ENCODE measurements at places on chromosomes 12 and 14.

GRCh38 chr12:9694241-9694640, 24.7 kb downstream of the CLEC2D start:
- DNase-seq = no peak

GRCh38 chr12:33012226-33012625, 115.6 kb upstream of the PKP2 start:
- DNase-seq = no peak

DNA sequence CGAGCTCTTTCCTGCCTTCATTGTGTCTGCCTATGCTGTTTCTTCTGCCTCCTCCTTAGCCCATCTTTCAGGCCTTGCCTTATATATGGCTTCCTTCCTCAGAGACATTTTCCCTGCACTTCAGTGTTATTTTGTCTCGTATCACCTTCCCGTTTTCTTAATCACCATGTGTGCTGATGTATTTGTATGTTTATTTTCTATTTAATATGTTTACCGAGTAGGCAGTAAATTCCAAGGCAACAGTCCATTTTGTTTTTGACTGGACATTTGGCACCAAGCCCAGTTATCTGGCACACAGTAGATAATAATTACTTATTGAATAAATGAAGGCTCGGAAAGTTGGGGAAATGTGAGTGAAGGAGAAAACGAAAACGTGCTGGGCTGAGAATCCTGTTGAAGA, 4.6 kb upstream of the POU6F1 start:
- peak; percentile 14 for DNase-seq

- no peak for DNase-seq
Observed at GRCh38 chr14:36741858-36742257, 80.2 kb downstream of the PAX9 start.

DNA sequence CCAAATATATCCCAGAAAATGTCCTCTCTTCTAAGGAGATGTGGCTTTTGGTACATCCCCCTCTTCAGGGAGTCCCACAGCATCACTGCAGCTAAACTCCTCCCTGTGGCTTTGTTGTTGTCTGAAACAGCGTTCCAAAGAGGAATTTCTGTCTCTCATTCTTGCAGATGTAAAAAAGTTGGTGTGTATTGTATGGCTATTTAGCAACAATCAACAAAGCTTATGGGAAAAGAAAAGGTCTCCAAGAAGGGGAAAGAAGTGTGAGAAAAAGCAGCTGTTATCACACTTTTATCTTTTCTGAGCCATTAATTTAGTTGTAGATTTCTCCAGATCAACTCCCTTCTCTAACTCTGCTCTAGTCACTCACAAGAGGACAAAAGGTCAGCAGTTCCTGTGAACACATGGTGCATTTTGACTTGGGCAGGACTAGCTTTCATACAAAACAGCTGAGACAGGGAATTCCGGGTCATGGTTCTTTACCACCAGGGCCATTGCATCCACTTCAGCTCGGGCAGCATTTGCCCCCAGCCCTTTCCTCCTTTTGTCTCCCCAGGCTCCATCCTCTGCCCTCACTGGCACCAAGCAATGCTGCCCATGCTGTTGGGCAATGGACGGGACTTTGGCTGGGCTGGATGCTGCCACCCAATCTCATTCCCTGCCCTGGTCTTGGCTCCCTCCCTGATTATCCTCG, 184.7 kb downstream of the TMX1 start:
- DNase-seq = no peak

- DNase-seq = no peak
Observed at GRCh38 chr12:2183556-2184541, 131.1 kb downstream of the CACNA1C start.

GRCh38 chr12:26287671-26288381, 92.5 kb downstream of the SSPN start:
- no peak for DNase-seq

DNA sequence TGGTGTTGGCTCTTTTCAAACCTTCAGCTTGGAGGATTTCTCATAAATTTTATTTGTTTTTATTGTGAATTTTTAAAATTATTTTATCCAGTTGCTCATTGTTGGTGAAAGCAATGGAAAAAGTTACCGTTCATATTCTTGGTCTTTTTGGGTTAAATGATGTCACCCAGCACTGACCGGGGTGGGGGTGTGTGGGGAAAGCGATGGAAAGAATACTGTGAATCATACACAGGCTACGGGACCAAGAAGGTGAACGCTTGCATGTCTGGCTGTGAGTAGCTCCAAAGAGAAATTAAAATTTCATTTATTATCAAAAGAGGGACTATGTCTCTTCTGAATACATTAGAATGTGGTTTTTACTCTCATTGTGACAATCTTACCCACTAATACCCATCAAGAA, 430.1 kb downstream of the AEBP2 start:
- no peak for DNase-seq

- no peak for DNase-seq
Observed at GRCh38 chr12:79451365-79451764, 239.4 kb downstream of the PAWR start.

DNA sequence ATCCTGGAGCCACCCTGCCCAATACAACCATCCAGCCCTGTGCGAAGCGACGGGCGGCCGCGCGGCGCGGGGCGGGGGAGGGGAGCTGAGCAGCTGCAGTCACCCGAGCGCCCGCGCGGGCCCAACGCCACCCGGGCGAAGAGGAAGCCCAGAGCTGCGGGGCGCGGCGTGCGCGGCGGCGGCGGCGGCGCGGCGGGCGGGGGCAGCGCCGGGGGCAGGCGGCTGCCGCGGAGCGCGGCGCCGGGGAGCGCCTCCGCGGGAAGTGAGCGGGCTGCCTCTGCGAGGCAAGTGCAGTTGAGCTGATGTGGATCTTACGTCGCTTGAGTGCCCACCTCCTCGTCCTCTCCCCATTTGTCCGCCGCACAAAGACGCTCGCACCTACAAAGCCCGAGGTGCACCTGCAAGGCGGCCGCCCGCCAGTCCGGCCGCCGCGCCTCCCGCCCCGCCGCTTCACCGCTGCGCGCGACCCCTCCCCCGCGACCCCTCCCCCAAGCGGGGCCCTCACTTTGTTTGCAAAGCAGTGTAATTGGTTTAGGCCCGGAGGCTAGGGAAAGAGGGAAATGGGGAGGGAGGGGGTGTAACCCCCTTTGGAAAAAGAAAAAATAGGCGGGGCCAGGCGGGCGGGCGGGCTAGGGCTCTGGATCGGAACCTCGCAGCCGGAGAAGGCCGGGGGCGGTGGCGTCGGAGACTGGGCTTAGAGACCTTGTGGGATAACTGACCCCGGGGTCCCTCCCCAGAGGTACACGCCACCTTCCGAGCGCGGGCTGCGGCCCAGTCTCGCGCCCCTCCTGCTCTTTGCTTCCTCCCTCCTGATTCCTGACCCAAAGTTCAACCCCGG, at the start of the genes FOXA1 and TTC6:
FOXA1 (minus strand) TSS at position 279 of the 838 bp plus-strand sequence; CDS start at position 2, 277 bp downstream.
TTC6 (plus strand) TSS at position 659 of the 838 bp plus-strand sequence. CDS start 26,436 bp downstream, outside the sequence.
- DNase-seq = peak; percentile 96

- no peak for DNase-seq
Observed at GRCh38 chr12:45263587-45263986, 47.7 kb downstream of the ANO6 start.

GRCh38 chr14:101625336-101626097, 64.2 kb downstream of the DIO3 start:
- DNase-seq = no peak

GRCh38 chr12:65280306-65280705, 1.8 kb downstream of the MSRB3 start:
- no peak for DNase-seq

GRCh38 chr12:43336962-43337555, 214.9 kb downstream of the ADAMTS20 start:
- DNase-seq = peak; percentile 29

DNA sequence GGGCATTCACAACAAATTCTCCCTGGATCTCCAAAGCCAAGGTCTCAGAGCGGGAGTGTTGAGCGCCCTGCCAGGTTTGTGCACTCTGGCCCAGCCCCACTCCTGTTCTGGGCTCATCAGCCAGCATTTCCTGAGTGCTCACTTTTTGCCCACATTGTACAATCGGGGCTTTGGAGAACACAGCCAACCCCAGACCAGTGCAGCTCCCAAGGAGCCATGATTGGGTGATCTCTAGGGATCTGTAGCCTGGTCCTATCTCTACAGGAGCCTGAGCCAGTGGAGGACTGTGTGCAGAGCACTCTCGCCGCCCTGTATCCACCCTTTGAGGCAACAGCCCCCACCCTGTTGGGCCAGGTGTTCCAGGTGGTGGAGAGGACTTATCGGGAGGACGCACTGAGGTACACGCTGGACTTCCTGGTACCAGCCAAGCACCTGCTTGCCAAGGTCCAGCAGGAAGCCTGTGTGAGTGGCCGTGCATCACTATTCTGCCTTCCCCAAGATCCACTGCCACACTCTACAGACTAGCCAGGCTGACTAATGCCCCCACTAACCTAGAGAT, 2.8 kb downstream of the ARHGEF40 start:
- DNase-seq = no peak

- DNase-seq = no peak
Observed at GRCh38 chr12:108399514-108399913, 60.4 kb upstream of the CMKLR1 start.

GRCh38 chr14:55697414-55697861, 117.4 kb downstream of the KTN1 start:
- DNase-seq = no peak

DNA sequence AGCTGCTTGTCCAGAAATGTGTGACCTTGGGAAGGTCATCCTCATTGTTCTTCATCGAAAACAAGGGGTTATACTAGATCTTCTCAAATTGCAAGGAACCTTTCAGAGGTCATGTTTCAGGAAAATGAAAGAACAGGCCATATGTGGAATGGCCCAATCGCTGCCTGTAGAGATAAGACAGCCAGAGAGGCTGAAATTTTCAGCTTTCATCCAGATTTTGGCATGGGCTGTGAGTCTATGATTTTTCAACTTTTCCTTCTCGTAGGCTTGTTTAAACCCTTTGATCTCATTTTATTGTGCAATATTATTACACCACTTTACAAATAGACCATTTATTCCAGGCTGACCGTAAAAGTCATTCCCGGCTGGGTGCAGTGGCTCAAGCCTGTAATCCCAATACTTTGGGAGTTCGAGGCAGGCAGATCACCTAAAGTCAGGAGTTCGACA, 17.1 kb upstream of the ATXN2 start:
- DNase-seq = no peak

DNA sequence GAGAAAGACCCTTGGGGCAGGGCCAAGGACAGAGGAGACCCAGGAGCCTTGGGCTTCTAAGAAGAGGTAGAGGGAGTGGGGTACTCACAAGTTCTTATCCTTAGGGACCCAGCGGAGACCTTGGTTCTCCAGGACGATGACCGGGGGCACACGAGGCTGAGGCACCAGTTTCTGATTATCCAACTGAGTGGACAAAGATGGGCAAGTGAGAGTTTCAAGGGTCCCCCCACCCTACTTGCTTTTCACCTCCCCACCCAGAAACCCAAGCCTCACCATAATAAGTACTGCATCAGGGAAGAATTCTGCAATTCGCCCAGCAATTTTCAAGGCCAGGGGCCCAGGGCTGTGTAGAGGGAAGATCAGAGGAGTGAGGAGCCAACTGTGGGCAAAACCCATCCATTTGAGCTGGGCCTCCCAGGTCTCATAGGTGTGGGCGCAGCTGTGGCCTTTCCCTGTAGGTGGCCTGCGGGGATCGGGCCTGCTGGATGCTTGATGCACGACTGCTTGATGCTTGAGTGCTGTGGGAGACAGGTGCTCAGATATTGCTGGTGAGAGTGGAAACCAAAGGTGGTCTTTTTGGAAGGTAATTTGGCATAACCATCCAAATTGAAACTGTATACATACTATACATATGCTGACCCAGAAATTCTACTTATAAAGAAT, 2.0 kb downstream of the EMC9 start:
- DNase-seq = no peak

GRCh38 chr12:42779186-42779859, 189.8 kb upstream of the PRICKLE1 start:
- no peak for DNase-seq

GRCh38 chr12:54407183-54407905, 11.7 kb downstream of the ITGA5 start:
- no peak for DNase-seq

- no peak for DNase-seq
Observed at GRCh38 chr12:130482448-130482847, 144.8 kb downstream of the PIWIL1 start.

DNA sequence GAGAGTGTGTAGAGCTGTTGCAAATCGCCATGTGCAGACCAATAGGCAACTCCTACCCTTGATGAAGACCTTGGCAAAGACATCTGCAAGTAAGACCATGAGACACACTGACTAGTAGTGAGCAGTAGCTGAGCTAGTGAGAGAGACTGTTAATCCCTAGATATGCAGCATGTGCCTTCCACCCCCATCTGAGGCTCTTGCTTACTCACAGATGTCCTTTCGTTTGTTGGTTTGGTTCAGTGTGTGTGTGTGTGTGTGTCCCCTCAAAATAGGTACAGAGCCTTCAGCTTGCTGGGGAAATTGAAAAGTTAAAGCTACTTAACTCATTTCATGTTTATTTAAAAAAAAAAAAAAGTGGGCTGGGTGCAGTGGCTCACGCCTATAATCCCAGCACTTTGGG, 37.6 kb downstream of the MYF5 start:
- DNase-seq = no peak

GRCh38 chr12:785706-786105, 33.3 kb downstream of the WNK1 start:
- no peak for DNase-seq

- no peak for DNase-seq
Observed at GRCh38 chr12:34406228-34406995, 384.1 kb downstream of the ALG10 start.

DNA sequence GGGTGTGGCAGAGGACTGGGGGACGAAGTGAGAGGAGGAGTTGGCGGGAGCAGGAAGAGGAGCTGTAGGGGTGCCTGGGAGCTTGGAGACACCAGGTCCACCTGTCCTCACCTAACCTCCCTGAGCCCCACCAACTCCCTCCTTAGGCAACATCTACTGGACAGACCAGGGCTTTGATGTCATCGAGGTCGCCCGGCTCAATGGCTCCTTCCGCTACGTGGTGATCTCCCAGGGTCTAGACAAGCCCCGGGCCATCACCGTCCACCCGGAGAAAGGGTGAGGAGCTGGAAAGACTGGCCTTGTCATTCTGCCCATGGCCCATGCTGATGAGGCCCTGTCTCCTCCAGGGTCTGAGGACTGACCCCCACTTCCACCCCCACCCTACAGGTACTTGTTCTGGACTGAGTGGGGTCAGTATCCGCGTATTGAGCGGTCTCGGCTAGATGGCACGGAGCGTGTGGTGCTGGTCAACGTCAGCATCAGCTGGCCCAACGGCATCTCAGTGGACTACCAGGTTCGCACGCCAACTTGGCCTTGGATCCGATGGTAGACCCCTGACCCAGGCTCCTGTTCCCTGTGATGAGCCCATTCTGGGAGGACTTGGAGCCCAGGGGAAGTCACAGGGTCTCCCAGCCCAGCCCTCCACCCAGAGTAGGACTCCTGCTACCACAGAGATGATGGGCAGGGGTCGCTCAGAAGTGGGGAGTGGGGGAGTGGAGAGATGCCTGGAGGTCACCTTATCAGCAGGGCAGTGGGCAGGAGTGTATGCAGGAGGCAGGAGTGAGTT, 32.5 kb upstream of the NXPH4 start:
- DNase-seq = no peak

- no peak for DNase-seq
Observed at GRCh38 chr14:58298477-58299400, at the start of gene ARID4A. Gene ARID4A (plus strand): TSS chr14:58298555. CDS start chr14:58299855, 1,300 bp downstream.

Data from NCI-H1105 treated with DMSO at 0.1 percent for 48 hours (cell line).